ENCODE measurements at places on chromosomes 4 and X. TPM values are rescaled to one million over a fixed set of nuclear protein-coding genes. Genes with fewer than 3 reads are reported as not detected.

GRCh38 chr4:108058685-108059440 lies 69.2 kb downstream of the HADH start:
- no peak for DNase-seq
- H3K27ac ChIP-seq: no peak overlapping the region
- no peak overlapping the region for H3K4me3 ChIP-seq
- peaks cover 30% of the 10 kb centered on the region for H3K4me1 ChIP-seq

DNA sequence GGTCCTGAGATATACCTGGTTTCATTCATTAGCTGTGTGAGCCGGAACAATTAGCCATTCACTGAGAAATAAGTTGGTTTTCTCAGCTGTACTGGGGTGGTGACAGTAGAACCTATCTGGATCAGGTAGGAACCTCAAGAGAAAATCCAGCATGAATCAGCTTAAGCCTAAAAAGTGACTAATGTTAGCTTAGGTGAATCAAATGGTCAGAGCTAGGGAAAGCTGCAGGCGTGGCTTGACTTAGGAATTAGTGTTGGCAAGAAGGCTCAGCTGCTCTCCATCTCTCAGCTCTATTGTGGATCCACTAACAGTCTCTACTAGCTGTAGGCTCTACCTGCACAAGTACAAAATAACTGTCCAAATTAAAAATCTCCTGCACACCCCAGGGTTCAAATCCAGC lies 1025.5 kb downstream of the RAB28 start:
- no peak overlapping the region for H3K4me3 ChIP-seq
- no peaks in the 10 kb centered on the region for H3K27me3 ChIP-seq
- H3K4me1 ChIP-seq: no peaks in the 10 kb centered on the region
- H3K36me3 ChIP-seq: no peaks in the 10 kb centered on the region

- DNase-seq: peak; percentile 54
- peak overlapping the region; percentile 88 for H3K27ac ChIP-seq
- H3K36me3 ChIP-seq: peaks cover 11% of the 10 kb centered on the region
- peaks cover 85% of the 10 kb centered on the region for H3K4me1 ChIP-seq
Observed at GRCh38 chr4:184313702-184314659, 96.3 kb upstream of the ENPP6 start.

DNA sequence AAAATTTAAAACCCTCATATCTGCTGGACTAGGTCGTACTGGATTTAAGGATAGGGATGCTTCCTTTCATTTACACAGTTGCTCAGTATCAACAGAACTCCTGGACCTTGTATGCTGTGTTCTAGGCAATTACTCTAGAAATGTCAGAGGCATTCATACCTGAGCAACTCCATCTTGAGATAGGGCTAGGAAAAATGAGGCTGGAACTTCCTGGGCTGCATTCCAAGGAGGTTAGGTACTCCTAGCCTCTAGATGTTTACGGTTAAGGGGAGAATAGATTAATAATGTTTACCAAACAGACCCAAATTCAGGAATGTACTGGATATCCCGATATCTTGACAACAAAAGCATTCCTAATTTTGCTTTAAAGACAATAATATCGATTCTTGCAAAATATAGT lies 84.7 kb upstream of the NLGN4X start:
- DNase-seq: no peak
- H3K27me3 ChIP-seq: no peaks in the 10 kb centered on the region
- H3K4me1 ChIP-seq: no peaks in the 10 kb centered on the region
- H3K36me3 ChIP-seq: no peaks in the 10 kb centered on the region

DNA sequence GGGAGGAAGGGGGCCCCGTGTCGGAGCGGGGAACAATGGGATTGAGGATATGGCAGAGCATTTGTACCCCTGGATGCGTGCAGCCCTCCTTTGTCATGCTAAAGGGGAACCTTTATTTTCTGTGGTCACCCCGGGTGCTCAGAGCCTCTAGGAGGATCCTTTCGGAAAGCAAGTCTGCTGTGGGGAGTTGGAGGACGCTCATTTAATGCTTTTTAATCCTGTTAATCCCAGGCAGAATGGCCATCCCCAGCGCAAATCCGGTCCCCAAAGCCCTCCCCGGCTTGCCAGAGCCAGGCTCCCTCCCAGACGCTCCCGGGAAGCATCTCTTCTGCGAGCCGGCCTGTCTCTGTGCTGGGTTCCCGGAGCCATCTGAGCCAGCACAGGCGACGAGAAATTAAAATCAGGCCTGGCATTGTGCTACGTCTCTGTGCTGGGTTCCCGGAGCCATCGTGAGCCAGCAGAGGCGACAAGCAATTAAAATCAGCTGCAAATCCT lies 113.2 kb upstream of the PPP2R3B start:
- H3K36me3 ChIP-seq: no peaks in the 10 kb centered on the region
- no peaks in the 10 kb centered on the region for H3K4me1 ChIP-seq
- no peak overlapping the region for H3K4me3 ChIP-seq
- no peak overlapping the region for H3K27ac ChIP-seq

DNA sequence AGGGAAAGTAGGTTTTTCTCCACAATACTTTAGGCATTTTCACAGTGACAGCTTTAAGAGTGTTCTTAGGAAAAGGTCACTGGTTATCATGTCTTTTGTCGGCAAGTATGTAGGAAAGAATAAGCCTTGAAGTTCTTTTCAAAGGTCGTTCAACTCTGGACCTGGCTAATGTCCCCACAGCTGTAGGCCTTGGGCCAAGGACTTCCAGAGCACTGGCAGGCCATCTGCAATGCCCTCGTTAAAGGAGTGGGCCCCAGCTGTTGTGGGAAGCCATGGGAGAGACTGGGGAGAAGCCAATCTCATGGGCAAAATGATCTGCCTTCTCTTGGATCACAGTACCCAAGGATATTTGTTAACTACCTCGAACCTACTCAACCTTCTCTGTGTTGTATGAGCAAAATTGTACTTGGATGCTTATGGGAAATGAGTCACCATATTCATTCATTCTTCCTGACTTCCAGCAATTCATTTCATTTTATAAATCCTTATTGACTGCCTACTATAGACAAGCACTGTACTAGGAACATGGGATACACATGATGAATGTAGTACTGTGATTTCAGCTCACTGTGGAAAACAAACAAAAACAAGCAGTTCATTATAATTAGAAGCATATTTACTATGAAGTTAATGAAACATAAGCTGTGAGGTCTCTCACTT lies 141.1 kb upstream of the KIT start:
- no peaks in the 10 kb centered on the region for H3K4me1 ChIP-seq
- no peak overlapping the region for H3K4me3 ChIP-seq
- no peak overlapping the region for H3K27ac ChIP-seq
- no peaks in the 10 kb centered on the region for H3K27me3 ChIP-seq
- DNase-seq: no peak

DNA sequence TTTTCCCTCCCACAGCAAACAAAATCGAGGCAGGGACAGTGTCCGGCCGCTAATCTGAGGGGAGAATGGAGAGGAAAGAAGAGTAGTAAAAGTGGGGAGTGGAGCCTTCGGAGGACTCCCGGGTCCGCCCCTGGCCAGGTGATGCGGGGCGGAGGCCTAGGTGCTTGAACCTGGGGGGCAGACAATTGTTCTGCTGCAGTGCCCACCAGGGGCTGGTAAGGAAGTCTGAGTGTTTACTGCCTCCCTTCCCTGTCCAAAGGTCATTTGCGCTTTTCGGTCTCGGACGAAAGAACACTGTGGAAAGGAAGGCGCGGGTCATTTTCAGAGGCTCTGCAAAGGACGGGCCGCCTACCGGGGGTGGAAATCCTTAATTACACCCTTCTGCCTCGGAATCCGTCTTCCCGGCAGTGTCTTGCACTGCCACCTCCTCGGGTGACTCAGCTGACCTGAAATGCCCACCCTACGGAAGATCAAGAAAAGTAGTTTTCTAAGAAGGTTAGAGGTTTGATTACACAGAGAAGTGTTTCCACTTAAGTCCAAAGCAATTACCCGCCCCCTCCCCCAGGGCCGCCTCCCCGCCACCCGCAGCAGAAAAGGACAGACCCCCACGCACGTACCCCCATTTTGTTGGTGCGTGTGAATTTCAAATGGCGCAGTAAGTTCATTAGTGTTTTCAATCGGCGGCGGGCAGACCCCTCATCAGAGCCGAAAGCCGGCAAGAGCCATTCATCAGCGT lies 99.9 kb upstream of the TENM3 start:
- H3K36me3 ChIP-seq: peaks cover 6% of the 10 kb centered on the region
- peaks cover 59% of the 10 kb centered on the region for H3K27me3 ChIP-seq
- DNase-seq: no peak
- H3K4me3 ChIP-seq: peak overlapping the region; percentile 53
- peak overlapping the region; percentile 57 for H3K27ac ChIP-seq
- H3K4me1 ChIP-seq: peaks cover 14% of the 10 kb centered on the region

GRCh38 chrX:46819136-46819535 lies 17.7 kb upstream of the RP2 start:
- no peaks in the 10 kb centered on the region for H3K4me1 ChIP-seq
- no peak overlapping the region for H3K4me3 ChIP-seq
- no peak overlapping the region for H3K27ac ChIP-seq
- H3K36me3 ChIP-seq: no peaks in the 10 kb centered on the region
- no peak for DNase-seq
- no peaks in the 10 kb centered on the region for H3K27me3 ChIP-seq

- no peak overlapping the region for H3K4me3 ChIP-seq
- H3K36me3 ChIP-seq: no peaks in the 10 kb centered on the region
- H3K27me3 ChIP-seq: no peaks in the 10 kb centered on the region
- DNase-seq: no peak
- no peaks in the 10 kb centered on the region for H3K4me1 ChIP-seq
Observed at GRCh38 chrX:11407331-11408108, 114.3 kb downstream of the AMELX start.

The TCEAL7 gene
- not detected for total RNA-seq

The F8A3 gene
- 10.8 TPM for total RNA-seq
